Astrocyte of the cerebellum (primary cell): ENCODE measurements at places on chromosomes 5 and 9.

GRCh38 chr9:77954666-77955015 lies 77.0 kb downstream of the GNAQ start:
- DNase-seq, result no peak

DNA sequence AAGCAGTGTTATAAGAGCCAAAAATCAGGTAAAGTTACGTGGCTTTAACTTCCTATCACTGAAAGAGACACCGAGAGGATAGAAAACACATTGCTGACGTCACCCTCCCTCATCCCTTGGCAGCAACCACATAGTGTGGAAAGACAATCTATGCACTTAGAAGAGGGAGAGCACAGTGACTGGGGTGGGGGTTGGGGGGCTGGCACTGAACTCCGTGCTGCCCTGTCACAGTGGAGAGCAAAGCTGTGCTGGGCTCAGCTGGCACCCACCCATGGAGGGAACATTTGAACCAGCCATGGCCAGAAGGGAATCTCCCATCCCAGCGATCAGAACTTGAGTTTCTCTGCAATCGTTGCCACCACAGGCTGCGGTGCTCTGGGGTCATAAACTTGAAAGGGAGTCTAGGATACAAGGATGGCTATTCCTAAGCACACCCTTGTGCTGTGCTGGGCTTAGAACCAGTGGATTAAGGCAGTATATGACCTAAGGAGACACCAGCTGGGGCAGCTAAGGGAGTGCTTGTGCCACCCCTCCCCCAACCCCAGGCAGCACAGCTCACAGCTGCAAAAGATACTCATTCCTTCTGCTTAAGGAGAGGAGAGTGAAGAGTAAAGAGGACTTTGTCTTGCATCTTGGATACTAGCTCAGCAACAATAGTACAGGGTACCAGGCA lies 73.4 kb downstream of the KIAA0825 start:
- DNase-seq, result no peak

DNA sequence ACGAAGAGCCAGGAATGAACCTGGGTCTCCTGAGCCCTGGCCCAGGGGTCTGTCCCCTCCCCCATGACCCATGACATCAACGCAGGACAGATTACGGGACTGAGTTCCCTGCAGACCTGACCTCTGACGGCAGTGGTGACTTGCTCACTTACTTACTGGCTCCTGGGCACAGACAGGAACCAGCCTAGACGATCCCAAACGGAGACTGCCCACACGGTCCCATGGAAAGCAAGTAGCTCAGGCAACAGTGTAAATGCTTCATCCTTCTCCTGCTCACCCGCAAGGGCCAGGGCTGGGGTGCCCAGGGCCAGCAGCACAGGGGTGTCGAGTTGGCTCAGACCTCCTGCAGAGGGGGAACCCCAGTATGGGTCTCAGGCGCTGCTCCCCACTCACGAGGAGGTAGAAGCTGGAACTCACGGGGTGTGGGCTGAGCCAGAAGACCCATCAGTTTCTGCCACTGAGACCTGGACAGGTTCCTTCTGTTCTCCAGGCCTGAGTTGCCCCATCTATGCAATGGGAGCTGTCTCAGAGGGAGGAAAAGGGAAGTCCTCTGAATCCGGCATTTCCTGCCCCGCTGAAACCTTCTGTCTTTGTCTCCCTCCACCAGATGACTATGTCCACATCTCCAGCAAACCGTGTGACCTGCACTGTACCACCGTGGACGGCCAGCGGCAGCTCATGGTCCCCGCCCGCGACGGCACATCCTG lies 5.6 kb downstream of the ADAMTSL2 start:
- no peak for DNase-seq

- DNase-seq, result peak; percentile 85
Measured at GRCh38 chr9:85743275-85744128, 1.7 kb upstream of the AGTPBP1 start.

GRCh38 chr5:118882666-118883065 lies 105.7 kb downstream of the DTWD2 start:
- no peak for DNase-seq

- no peak for DNase-seq
Measured at GRCh38 chr5:178441486-178442270, 148.5 kb downstream of the COL23A1 start.

DNA sequence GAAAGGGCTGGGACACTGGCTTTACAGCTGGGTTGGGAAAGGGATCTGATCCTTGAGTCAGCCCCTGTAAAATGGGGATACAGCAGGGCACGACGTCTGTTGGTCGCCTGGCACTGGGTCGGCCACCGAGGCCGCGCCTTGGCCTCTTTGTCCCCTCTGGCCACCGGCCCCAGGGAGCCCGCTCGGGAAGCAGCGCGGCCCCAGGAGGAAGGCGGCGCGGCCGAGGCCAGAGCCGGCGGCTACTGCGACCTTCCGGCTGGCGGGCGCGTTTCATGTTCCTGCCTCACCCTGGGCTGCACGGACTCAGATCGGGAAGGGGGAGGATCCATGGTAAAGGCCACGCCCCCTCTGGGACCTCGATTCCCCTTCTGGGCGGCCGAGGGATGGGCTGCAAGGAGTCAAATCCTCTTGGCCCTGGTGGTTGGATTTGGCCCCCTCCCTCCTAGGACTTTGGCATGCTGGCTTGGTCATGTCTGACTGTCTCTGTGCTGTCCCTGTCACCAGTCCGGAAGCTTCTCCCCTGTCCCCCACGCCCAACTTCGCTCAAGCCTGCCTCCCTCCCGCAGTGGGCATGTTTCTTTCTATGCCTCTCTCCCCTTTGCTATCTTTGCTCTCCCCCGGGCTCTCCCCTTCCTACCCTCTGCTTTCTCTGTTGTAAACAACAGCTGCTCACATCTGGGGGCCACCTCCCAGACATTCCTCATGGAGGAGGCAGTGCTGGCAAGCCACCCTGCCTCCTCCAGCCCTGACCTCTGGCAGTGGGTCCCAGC lies 25.8 kb downstream of the FPGS start:
- DNase-seq, result no peak

GRCh38 chr9:73093740-73094379 lies 57.8 kb upstream of the ANXA1 start:
- DNase-seq, result no peak

DNA sequence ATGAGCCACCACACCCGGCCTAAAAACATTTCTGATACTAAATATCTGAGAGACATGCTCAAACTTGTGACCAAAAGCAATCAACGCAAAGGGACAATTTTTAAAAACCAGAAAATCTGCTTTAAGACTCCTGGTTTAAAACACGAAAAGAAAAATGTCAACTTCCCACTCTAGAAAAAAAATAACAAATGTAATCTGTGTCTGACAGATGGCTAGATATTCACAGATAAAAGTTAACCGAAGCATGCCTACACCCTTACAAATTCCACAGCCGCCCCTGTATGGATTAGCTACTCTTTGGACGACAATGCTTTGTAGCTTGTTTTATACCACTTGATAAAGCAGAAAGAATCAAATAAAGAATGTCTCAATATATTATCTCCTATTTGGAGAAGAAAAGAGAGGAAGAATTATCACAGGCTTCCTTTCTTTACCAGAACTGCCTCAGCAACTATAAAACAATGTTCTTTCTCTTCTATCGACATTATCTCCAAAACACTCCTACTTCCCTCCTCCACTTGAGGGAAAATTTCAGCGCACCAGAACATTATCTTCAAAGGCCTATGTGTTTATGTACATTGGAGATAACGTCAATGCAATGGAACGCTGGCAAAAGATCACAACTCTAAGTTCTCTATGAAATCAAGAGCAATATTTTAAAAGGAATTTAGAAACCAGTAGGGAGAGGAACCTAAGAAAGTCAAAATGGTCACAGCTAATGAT lies 26.2 kb downstream of the CEMIP2 start:
- no peak for DNase-seq

DNA sequence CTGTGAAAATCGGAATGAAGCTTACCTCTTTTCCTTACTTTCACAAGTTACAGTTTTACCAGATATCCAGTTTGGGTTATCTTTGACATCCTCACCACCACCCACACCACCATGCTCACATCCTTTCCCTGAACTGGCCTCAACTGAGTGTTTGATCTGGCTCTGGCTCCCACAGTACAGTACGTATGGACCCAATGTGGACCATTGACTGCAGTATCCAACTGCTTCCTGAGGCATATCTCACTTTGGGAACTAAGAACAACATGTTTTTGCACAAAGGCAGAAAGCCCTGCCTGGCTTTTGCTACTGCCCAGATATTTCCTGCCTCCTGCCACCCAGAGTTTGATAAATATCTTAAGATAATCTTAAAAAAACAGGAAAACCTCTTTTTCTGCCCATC lies 1232.0 kb upstream of the CDH18 start:
- no peak for DNase-seq

- DNase-seq, result no peak
Measured at GRCh38 chr9:105385381-105385985, 62.4 kb upstream of the FSD1L start.

- DNase-seq, result no peak
Measured at GRCh38 chr5:137735555-137736284, at the start of gene KLHL3. Gene KLHL3 (minus strand): TSS chr5:137736089. CDS start chr5:137735646, 443 bp downstream.

GRCh38 chr9:116157436-116158138 lies 4.0 kb downstream of the PAPPA start:
- DNase-seq, result no peak

GRCh38 chr5:32909207-32909606 lies 198.1 kb downstream of the NPR3 start:
- DNase-seq, result peak; percentile 18

DNA sequence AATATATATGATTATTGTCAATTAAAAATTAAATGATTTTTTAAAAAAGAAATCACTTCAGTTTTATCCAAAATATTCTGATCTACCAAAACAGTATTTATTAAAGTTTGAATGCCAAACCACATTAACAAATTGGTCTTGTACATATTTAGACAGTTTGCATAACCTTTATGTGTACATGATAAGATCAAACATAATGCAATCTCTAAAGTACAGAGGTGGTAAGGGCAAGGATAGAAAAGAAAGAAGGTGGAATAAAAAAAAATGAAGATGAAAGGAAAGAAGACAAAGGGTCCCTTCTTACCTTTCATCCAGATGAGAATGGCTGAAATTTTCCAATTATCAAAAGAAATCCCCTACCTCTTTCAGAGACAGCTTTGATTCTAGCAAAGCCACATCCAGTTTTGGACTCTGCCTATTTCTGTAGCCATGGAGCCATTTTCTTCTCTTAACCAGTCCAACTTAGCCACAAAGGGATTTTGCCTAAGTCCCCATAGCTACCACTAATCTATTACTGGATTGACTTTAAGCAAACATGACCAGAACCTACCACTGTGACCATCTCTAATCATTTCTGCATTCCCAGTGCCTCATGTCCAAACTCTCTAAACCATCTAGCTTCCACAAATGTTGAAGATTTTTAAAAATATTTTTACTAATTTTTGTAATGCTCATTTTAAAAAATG lies 133.3 kb upstream of the TRPM3 start:
- DNase-seq, result no peak

- DNase-seq, result no peak
Measured at GRCh38 chr5:130529511-130530485, 625.5 kb downstream of the CHSY3 start.

DNA sequence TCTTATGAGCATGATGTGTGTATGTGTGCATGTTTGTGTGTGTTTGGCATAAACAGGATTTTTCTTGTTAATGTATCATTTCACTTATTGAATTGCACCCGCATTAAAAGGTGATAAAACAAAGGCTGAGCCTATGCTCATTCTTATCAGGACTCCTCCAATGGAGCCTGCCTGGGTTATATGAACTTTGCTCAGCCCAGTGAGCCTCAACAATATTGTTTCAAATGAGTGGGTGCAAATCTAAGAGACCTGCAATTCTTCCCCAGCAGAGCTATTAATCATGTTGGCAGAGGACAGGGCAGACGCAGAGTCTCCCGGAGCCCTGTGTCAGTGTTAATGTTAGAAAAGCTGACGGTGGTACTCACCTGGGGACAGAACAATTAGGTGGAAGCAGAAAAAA lies 71.6 kb downstream of the SH3RF2 start:
- no peak for DNase-seq

DNA sequence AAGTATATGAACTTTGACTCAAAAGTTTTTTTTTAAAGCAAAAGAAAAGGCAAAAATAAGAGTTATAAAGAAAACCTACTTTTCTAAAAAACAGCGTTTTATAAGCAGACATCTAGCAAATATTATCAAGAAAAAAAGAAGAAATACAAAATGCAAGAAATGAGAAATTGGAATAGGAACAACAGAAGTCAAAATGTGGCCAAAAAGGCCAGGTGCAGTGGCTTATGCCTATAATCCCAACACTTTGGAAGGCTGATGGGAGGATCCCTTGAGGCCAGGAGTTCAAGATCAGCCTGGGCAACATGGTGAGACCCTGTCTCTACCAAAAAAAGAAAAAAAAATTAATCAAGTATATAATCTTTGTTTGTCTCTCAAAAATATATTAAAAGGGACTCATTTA lies 35.9 kb downstream of the APTX start:
- DNase-seq, result no peak

GRCh38 chr9:99135456-99135855 lies 30.5 kb downstream of the TGFBR1 start:
- DNase-seq, result no peak

GRCh38 chr9:8855046-8855445 lies 1055.5 kb upstream of the DMAC1 start:
- no peak for DNase-seq

GRCh38 chr5:25688156-25688555 lies 1043.4 kb upstream of the CDH10 start:
- no peak for DNase-seq

DNA sequence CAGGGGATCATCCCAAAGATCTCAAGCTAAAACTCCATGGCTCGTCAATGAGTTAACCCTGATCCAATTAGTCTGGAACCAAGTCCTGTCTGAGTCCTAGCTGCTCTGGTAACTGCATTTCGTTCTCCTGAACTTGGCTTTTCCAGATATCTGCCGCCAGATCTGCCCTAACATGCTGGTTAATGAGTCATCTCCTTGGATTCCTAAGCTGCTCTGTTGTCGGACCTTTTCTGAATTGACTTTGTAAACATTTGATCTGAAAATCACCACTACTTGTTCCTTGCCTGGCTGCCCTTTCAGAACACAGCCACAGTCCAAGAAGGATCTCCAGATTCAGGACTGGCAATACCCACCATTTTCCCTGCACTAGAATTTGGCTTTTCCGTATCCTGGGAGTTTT lies 473.0 kb downstream of the ZSWIM6 start:
- DNase-seq, result peak; percentile 80

- no peak for DNase-seq
Measured at GRCh38 chr5:156623381-156624040, 226.6 kb upstream of the PPP1R2B start.

GRCh38 chr5:143812085-143812705 lies at the start of gene HMHB1:
Gene HMHB1 (plus strand): TSS chr5:143812161.
- no peak for DNase-seq

- DNase-seq, result peak; percentile 29
Measured at GRCh38 chr5:132526290-132526973, 16.9 kb downstream of the IL5 start.

DNA sequence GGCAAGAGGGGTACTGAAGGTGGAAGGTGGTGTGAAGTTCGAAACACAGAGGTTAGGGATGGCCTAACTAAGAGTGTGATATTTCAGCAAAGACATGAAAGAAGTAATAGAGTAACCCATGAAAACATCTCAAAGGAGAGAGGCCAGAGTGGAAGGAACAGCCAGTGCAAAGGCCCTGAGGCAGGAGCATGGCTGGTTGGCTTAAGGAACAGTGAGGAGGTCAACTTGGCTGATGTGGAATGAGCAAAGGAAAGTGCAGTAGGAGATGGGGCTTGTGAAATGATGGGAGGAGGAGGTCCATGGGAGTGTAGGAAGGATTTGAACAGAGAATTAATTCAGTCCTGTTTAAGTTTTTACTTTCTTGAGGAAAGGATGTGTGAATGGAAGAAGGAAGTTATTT lies 178.3 kb upstream of the ZNF608 start:
- DNase-seq, result no peak
